ENCODE measurements at places on chromosomes 16 and 17. TPM values are rescaled to one million over a fixed set of nuclear protein-coding genes. Genes with fewer than 3 reads are reported as not detected.

MYO18A gene
- polyA plus RNA-seq = 34.2 TPM

SEZ6L2 gene
- polyA plus RNA-seq = 7.8 TPM

- no peak for DNase-seq
Measured at GRCh38 chr17:83099570-83100181, 20.3 kb downstream of the METRNL start.

DNA sequence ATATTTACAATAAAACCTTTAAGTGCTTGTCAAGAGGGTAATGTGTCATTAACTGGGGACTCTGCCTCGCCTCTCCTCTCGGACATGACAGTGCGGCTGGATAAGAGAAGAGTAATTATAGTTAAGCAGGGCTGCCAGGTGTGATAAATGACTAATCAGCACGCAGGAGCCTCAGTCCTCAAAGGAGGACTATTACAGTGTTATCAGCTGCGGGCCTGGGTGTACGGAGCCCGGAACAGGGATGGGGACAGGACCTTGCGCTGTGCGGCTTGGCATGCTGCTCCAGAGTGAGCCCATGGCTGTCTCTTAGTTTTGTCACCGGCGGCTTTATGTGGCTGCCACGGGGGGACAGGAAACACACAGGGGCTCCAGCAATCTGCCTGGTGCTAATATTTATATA is 607.2 kb downstream of the MAF start:
- no peak for DNase-seq

GRCh38 chr16:11141409-11142260 is 114.4 kb downstream of the SOCS1 start:
- DNase-seq = no peak

DNA sequence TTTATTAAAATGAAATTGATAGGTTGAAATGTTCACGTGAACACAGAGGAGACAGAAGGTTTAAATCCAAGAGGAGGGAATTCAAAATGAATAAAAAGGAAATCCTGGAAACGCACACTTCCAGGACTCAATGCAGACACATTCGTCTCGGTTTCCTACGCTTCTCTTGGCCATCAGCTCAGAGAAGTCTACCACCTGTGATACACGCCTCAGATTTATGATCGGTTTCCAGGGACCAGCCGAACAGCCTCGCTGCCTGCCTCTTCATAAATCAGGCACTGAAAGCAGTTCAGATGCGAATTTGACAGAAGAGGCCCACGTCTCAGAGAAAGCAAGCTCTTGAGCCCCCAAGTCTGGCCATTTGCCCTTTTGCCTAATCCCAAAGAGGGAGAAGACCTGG is 125.5 kb upstream of the IRX3 start:
- no peak for DNase-seq

DNA sequence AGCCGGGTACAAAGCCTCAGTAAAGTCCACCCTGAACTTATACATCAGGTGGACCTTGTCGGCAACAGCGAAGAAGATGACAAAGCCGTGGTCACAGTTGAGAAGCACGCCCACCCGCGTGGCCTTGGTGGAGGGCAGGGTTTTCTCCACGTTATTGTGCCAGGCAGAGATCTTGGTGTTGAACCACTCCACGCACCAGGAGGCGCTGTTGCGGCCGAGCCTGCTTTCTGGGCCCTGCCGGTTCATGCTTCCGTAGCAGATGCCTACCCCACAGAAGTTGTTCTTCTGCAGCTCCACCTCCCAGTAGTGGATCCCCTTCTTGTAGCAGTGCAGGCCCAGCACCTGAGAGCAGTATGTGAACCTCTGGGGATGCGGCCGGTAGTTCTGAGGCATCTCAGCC is 22.1 kb downstream of the TRIM25 start:
- DNase-seq = no peak

DNA sequence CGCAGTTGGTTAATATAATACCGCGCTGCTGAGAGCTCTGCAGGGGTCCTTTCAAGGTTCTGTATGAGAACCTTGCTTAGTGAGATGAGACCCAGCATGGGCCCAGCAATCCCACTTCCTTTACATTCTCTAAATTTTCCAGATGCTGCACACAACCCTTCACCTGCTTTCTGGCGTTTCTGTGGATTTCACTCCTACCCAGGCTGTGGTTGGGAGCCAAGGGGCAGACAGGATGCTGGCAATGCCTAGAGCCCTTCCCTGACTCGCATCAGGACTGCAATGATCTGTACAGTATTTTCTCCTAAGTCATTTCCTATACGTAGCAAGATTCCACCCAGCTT is 10.1 kb upstream of the PIPOX start:
- no peak for DNase-seq

GRCh38 chr17:11948789-11949188 is 48.5 kb downstream of the ZNF18 start:
- peak; percentile 10 for DNase-seq

GRCh38 chr17:14557480-14557879 is 256.6 kb downstream of the HS3ST3B1 start:
- DNase-seq = no peak

GRCh38 chr17:1908699-1909309 is 79.0 kb downstream of the RPA1 start:
- DNase-seq = peak; percentile 75

DNA sequence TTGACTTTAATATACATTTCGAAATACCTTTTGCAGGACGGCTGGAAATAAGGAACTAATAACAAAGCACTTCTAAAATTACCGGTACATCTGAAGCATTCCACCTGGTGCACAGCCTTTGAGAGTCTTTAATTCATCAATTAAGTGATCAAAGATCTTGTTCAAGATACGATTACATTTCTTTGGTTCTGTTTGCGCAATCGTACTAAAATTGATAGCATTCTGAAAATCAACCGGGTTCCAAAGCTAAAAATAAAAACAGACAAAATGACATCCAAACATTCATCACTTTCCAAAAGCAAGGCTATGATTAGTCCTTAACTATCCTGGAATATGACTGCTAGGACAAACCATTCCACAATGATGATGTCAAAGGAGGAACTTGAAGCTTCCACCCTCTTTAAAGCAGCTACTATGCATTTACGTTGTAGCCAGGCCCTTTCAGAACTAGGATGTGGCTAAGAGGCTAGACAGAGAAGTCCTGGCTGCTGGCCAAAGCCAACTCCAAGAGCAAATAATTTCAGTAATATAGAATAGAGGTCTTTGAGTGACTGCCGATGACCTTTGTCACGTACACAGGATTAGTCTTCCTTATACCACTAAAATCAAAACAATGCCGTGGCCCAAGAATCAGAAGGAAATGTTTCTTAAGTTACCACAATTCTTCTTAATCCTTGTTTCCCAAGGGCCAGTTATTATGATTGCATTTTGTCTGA is 299.8 kb upstream of the PSMD7 start:
- peak; percentile 20 for DNase-seq

DNA sequence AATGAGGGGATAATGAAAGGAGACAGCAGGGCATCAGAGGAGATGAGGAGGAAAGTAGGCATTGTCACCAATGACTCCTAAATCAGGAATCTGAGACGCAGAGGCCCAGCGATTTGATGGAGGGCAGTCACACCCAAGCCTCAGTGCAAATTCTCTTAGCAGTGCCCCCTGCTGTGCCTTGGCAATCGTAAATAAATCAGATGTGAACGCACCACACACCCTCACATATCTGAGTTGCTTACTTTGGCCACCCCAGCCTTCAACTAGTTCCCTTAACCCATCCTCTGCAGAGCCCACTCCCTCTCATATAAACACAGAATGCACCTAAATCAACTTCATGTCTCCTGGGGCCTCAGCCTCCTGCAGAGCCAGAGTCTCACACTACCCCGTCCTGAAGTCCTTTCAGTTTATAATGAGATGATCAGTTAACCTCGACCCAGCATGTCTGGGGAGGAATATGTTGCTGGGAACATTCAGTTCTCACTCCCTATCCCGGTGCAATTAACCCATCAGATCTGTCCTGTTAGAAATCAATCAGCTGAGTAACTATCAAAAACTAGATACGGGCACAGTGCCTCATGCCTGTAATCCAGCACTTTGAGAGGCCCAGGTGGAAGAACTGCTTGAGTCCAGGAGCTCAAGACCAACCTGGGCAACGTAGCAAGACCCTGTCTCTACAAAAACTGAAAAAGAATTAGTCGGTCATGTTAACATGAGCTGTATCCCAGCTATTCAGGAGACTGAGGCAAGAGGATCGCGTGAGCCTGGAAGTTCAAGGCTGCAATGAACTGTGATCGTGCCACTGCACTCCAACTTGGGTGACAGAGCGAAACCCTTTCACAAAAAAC is 78.4 kb downstream of the SLC39A11 start:
- no peak for DNase-seq

- no peak for DNase-seq
Measured at GRCh38 chr16:13014476-13014875, 113.1 kb downstream of the SHISA9 start.

- no peak for DNase-seq
Measured at GRCh38 chr16:69906838-69907401, 44.2 kb upstream of the CLEC18A start.
